Cerebellar nuclear complex (tissue), 1 donor: ENCODE measurements at places on chromosomes 6 and 20.

DNA sequence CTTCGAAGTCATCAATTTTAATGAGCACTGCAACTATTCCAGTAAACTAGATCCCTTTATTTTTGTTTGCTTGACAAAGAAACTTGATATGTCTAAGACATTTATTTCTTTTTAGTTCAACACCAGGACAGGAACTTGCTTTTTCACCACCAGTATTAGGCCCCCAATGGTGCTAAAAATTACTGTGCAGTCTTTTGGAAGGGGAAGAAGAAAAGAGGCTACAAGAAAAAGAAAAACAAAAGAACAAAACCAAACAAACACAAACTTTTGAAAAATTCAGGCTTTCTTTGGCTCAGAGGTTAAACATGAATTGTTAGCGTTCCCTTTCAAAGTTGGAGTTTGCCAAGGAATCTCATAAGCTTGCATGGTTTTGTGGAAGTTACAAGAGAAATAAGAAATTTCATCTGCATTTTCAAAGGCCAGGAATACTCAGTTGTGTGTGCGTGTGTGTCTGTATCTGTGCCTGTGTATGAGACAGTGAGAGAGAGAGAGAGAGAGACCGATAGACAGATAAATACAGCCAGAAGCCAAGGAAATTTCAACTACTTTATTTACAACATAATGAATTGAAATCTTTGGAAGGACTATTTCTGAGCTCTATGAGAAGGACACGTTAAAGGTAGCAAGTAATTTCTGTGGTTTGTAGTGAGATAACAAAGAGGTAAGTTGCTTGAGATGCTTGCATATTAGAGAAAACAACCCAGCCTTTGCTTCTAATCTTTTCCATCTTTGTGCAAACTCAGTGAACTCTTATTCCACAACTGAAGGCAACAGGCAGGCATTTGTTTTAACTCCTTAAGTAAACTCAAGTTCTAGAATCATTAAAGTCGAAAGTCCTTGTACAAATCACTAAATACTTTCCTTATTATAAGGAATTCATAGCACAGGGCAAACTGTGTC, 171.0 kb upstream of the CITED2 start:
- no peak for DNase-seq

DNA sequence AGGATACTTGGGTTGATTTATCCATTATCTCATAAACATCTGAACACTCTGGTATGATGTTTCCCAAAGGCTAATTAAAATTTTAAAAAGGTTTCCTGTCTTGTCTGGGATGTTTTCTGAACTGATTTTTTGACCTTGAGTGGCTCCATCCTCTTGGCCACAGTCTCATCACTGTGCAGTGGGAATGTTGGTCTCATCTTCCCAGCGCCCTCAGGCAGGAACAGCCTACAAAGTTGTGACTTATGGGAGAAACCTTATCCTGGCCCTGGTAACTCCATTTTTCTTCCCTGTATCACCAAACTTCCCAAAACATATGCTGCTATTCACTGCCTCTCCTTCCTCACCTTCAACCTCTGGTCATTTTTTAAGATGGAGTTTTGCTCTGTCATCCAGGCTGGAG, 6.8 kb upstream of the BPIFA3 start:
- DNase-seq: no peak

DNA sequence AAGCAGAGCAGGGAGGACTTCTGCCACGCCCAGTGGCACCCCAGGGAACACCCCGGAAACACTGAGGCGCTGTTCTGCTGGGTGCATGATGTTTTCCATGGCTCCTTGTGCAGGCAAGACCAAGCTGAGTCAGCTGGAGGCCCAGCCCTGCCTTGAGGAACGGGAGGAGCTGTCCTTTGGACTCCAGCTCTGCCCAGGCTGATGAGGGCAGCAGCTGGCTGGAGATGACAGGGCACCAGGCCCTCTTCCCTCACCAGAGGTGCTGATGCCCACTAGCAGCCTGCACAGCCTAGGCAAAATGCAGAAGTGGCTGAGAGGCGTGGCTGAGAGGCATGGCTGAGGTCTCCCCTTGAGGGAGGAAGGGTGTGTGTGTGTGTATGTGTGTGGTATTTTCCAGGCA, 2.4 kb downstream of the C6orf132 start:
- no peak for DNase-seq

GRCh38 chr6:155181498-155181897, 82.3 kb upstream of the CLDN20 start:
- DNase-seq: no peak

- DNase-seq: no peak
These were observed 8.9 kb upstream of the UBE2V1 start for GRCh38 chr20:50121858-50122271.

GRCh38 chr6:163823577-163823976, 409.1 kb downstream of the QKI start:
- DNase-seq: no peak

DNA sequence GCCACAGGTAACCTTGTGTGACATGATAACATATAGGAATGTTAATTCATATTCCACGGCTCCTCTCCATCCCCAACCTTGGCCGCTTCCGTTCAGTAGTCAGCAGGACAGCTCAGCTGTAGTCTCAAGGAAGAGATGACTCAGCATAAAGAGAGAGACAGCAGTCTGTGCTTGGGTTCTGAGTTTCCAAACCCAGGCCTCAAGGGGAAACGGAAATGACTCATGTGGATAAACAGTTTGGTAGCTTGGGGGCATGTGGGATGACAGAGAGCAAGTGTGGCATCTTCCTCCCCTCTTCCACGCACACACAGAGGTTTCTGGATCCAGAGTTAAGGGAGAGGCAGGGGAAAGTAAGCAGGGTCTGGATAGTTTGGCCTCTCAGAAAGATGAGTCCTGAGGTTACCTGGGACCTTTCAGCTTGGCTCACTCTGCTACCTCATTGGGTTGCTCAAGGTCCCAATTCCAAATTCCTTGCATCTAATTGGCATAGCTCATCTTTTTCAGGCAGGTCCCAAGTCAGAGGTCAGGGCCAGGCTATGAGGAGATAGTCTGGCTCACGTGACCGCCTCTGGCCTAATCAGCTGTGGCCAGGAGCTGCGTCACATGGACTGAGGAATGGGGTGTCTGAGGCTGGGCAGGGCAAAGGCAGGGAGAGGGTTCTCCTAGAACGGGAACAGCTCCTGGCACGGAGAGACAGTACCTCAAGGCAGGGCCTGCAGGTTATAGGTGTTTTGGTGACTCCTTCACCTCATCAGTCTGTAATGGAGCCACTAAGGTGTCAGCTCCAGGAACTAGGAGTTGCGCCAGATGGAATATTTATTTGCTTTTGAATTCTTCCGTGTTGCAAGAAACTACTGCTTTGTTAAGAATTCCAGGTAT, 36.5 kb upstream of the MLN start:
- DNase-seq: no peak

- DNase-seq: no peak
These were observed 100.5 kb downstream of the EYA4 start for GRCh38 chr6:133341607-133342158.

DNA sequence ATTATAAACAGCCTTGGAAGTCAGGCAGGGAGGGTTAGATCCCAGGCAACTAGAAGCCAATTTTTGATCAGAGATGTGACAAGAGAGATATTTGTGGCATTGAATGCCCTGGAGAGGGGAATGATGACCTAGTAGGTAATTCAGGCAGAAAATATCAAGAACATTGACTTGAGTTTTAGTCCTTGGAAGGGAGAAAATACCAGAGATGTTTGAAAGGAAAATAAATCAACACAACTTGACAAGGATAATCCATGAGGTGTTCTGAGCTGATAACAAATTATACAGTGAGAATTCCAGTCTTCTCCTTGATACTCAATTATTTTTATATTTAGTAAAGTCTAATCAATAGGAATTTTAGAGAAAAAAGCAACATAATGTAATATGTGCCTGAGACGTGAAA, 10.6 kb upstream of the MARCKS start:
- DNase-seq: no peak

DNA sequence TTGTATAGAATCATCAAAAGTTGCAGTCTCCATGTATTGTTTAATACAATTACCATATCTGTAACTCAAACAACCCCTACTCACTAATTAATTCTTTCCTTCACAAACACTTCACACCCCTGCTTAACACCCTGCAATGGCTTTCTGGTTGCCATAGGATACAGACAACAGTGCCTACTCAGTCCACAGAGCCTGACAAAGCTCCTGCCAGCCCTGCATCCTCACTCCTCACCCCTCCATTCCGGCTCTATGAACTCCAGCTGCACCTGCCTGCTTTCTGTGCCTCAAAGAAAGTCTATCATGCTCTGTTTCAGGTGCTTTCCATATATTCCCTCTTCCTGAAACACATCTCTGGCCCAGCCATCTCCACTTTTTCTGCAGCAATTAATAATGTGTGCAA, 253.4 kb downstream of the HACE1 start:
- no peak for DNase-seq

DNA sequence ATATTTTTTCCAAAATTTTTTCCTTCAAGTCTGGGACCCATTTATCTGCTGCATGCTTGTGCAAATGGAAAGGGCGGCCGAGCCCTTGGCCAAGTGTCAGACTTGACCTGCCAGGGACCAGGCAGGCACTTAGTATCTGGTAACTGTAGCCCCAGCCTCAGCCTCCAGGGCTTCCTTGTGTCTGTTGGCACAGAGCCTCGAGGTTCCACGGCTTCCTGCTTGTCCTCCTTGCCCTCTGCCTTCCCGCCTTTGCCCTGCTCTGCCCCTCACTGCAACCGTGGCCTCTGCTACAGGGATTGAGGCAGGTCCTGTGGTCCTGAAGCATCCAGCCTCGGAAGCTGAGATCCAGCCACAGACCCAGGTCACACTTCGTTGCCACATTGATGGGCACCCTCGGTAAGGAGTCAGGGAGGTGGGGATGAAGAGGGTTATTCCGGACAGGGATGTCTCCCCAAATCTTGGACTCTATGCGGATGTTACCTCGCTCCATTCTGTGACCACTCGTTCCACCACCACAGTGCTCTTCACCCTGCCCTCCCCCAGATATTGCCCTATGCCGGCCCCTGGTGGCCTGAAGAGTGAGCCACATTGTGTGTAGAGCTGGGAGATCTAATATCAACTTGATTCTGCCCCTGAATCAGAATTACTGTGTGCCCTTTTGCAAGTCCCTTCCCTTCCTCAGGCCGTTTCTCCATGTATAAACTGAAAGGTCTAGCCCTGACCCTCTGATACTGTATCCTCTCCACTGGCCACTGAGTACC, 41.5 kb upstream of the SRF start:
- DNase-seq: no peak

DNA sequence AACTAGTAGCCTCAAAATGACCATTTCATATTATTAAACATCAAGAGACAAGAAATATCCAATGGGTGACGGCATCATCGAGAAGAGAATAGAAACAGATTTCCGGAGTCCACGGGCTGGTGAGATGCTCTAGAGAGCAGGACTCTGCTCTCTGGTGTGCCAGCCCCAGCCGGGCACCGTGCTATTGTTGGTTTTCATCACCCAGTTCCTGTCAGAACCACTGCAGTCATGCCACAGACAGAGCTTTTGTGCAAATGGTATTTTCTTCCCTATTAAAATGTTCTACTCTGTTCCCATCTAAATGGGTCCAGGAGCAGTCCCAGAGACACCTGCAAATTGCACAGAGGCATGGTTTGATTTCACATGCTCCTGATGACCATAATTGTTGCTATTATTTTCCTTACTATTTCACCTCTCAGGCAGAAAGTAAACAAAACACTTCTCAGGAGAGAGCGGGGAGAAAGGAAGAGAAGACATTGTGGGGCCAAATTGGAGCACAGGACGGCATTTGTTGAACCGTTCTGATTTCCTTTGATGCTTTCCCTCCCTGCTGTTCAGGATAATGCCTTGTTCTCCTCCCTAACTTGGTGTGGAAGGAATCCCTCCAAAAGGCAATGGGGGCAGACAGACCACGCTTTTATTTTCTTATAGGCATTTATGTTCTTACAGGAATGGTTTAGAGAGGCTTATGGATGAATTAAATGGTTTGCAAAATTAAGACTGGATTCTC, 11.4 kb upstream of the RAMACL start:
- no peak for DNase-seq

DNA sequence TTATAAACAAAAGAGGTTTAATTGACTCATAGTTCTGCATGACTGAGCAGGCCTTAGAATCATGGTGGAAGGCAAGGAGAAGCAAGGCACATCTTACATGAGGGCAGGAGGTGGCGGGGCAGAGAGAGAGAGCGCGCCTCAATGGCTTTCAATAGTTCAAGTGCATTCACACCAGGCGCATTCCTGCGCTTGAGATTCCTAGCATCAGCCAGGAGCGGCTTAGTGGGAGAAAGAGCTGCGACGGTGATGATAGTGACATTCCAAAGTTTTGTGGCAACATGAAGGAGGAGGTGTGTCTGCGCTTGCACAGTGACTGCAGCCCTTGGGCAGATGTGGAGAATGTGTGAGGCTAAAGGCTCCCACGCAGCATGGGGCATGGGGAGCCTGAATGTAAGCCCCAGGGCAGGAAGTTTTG, 25.0 kb upstream of the EMILIN3 start:
- DNase-seq: no peak

DNA sequence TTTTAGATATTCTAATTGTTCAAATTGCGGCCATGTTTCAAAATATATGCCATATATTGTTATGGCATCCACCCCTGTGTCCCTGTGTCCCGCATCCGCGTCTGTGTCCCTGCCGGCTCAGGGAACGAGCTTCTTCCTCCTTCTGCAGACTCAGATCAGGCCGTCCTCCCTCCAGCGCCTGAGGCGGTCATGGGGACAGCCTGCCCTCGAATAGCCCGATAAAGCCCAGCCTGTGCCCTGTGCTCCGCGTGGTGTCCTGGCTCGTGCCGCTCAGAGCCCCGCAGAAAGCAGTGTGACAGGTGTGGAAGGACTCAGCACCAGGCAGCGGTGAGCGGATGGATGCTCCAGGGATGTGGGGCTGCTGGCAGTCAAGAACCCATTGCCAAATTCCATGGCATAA, 663.4 kb upstream of the DEFB115 start:
- DNase-seq: no peak

- no peak for DNase-seq
These were observed 21.8 kb upstream of the IRAK1BP1 start for GRCh38 chr6:78845567-78845966.

- DNase-seq: no peak
These were observed 735.4 kb downstream of the CBLN4 start for GRCh38 chr20:55269913-55270312.

DNA sequence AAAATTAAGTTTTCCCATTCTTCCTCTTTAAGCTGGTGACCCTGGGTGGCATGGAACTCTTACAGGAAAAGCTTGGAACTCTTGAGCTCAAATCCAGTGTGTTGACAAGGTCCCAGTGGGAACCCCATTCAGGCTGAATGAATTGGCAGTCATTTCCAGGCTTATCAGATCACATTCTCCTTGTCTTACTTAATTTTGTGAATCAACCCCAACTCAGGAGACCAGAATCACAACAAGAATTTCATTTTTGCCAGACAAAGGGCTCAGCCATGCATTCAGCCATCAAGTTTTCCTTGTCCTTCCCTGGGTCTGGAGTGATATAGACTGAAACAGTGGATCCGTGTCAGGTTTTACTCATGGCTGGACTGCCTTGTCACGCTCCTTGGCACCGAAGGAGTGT, 92.1 kb upstream of the EEF1E1 start:
- DNase-seq: no peak
